Spinal cord (tissue), 10 donors: ENCODE measurements at places on chromosomes 11 and 22. TPM values are rescaled to one million over a fixed set of nuclear protein-coding genes. Genes with fewer than 3 reads are reported as not detected.

DNA sequence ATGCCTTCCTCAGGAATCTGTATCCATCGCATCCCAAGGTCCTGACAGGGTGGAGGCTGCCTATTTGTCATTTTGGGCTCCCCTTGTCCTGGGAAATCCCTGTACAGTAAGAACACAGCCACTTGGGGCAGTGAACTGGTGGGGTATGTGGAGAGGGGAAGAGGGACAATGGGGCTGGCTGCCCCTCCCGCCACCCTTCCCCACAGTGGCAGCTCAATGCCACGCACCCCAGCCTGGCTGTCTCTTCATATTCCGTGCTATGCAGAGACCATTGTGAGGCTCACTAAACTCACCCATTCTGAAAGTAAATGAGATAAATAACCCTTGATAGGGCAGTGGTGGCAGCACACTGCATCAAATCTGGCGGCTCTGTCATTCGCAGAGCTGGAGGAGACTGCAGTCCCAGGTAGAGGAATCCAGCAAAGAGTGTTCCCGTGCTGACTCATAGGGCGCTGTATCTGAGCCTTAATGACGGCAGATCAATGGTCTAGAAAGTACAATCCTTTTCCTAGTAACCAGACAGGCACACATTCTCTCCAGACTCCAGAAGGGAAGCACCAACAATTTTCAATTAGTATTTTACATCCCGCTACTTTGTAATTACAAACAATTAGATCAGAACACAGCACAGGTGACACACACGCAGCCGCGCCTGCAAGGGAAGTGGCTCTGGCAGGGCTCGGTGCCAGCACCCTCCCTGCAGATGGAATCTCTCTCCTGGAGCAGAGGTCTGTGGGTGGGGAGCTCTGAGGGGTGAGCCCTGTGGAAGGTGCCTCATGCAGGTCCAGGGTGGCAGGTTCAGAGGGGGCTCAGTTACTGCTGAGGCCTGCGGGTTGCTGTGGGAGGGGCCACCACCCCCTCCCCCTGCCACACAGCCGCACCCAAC, 167.9 kb upstream of the B3GAT1 start:
- DNase-seq = no peak

GRCh38 chr11:8218840-8219239, 44.8 kb downstream of the LMO1 start:
- H3K4me1 ChIP-seq = peaks cover 31% of the 10 kb centered on the region
- H3K27ac ChIP-seq = no peak overlapping the region
- no peak for DNase-seq
- H3K36me3 ChIP-seq = no peaks in the 10 kb centered on the region

- no peak for DNase-seq
- H3K4me1 ChIP-seq = peaks cover 19% of the 10 kb centered on the region
- no peaks in the 10 kb centered on the region for H3K27me3 ChIP-seq
- H3K27ac ChIP-seq = no peak overlapping the region
Observed at GRCh38 chr11:6632116-6633073, 13.2 kb upstream of the TPP1 start.

GRCh38 chr22:23781065-23781464, 5.7 kb upstream of the SMARCB1 start:
- no peak overlapping the region for H3K4me3 ChIP-seq
- H3K27me3 ChIP-seq = no peaks in the 10 kb centered on the region
- no peak overlapping the region for H3K27ac ChIP-seq
- H3K4me1 ChIP-seq = peaks cover 28% of the 10 kb centered on the region

DNA sequence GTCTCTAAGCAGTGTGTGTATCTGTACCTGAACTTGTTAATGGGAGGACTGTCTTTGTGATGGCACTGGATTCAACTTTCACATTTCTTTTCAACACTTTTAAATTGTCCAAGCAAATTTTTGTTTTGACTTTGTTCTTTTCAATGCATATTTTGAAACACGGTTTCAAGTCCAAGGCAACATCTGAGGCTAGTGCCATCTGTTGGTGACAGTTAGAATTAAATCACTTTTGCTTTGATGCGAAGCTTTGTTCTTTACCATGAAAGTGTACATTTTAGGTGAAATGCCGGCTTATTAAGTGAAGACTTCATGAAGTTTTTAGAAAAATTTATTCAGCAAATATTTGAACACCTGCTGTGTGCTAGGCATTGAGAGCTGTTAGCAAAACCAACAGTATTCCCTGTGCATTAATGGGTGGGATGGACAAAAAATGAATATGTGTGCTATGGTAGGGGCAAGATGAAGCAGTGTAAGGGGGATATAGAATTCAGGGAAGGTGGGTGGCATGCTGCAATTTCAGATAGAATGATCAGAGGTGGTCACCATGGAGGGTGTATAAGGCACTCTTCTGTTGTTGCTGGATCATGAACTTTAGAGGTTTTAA, 70.2 kb downstream of the DDX10 start:
- no peaks in the 10 kb centered on the region for H3K27me3 ChIP-seq
- no peaks in the 10 kb centered on the region for H3K4me1 ChIP-seq
- H3K36me3 ChIP-seq = no peaks in the 10 kb centered on the region
- no peak overlapping the region for H3K27ac ChIP-seq

GRCh38 chr22:20551805-20552442, 44.5 kb downstream of the MED15 start:
- peaks cover 58% of the 10 kb centered on the region for H3K36me3 ChIP-seq
- H3K27ac ChIP-seq = peak overlapping the region; percentile 89
- no peak for DNase-seq
- H3K4me1 ChIP-seq = peaks cover 44% of the 10 kb centered on the region
- H3K27me3 ChIP-seq = no peaks in the 10 kb centered on the region

GRCh38 chr11:118524356-118524755, 2.9 kb upstream of the TTC36 start:
- peaks cover 50% of the 10 kb centered on the region for H3K36me3 ChIP-seq
- DNase-seq = no peak
- H3K4me3 ChIP-seq = no peak overlapping the region
- no peaks in the 10 kb centered on the region for H3K27me3 ChIP-seq

DNA sequence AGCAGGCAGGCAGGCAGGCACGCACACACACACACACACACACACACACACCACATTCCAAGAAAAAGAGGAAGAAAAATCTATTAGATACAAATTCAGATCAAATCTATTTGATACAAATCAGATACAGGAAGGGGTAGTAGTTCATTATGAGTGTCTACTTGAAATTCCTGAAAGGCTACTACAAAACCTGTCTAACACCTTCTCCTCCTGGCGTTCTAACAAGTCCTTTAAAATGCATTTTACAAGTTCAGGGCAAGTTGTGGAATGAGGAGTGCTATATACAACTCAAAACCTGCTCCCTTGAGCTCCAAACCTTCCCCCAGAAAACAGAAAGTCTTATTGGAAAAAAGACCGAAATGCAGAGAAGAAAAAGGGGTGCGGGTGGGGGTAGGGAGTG, 476 bp downstream of the ARHGAP32 start:
- H3K4me3 ChIP-seq = no peak overlapping the region
- H3K27me3 ChIP-seq = no peaks in the 10 kb centered on the region
- no peaks in the 10 kb centered on the region for H3K36me3 ChIP-seq
- H3K27ac ChIP-seq = no peak overlapping the region
- no peak for DNase-seq

GRCh38 chr11:67639438-67639859, at the start of gene TBX10:
TBX10 (minus strand) TSS chr11:67639763; CDS start chr11:67639472, 291 bp downstream.
- no peak within 1 kb of the TSS for H3K4me3 ChIP-seq
- H3K27ac ChIP-seq = no peak within 1 kb of the TSS
- H3K27me3 ChIP-seq = no peaks in the 10 kb centered on the region
- peaks cover 14% of the 10 kb centered on the region for H3K4me1 ChIP-seq
- DNase-seq = no peak

GRCh38 chr22:17964156-17964555, 60.2 kb downstream of the MICAL3 start:
- DNase-seq = no peak
- H3K4me1 ChIP-seq = peaks cover 25% of the 10 kb centered on the region
- H3K4me3 ChIP-seq = no peak overlapping the region
- peaks cover 16% of the 10 kb centered on the region for H3K36me3 ChIP-seq

DNA sequence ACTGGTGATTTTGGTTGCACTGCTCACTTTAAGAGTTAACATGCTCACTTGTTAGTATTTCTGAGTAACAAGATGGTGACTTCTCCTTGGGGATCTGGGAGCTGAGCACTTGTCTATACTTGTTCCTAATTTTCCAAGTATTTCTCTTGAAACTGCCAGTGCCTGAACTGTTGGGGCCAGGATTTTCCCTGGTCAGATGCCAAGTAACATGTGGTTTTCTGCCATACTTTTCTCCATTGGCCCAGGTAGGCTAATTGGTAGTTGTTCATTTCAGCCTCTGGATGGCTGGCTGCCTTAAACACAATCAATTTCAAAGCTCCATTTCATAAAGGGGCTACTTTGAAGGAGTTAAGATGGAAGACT, 35.0 kb downstream of the RNF141 start:
- H3K4me1 ChIP-seq = no peaks in the 10 kb centered on the region
- H3K4me3 ChIP-seq = no peak overlapping the region
- H3K27me3 ChIP-seq = no peaks in the 10 kb centered on the region
- no peak for DNase-seq

DNA sequence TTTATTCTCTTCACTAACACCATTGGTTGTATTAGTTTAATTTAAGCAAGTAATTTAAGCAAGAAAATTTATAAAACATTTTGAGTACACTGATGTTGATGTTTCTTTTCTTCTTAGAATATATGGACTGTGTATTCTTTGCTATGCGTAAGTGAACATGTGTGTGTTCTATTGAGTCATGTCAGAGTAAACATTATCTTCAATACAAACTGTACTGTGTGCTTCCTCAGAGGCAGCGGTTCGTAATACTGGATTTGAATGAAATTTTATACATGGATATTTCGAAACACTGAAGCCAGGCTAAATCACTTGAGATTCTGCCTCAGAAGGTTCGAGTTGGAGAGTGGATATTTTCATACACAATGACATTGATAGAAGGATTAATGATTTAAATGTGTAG, 452.6 kb downstream of the LUZP2 start:
- H3K36me3 ChIP-seq = no peaks in the 10 kb centered on the region
- no peak overlapping the region for H3K4me3 ChIP-seq

- H3K36me3 ChIP-seq = no peaks in the 10 kb centered on the region
- H3K27ac ChIP-seq = peak overlapping the region; percentile 34
- H3K27me3 ChIP-seq = no peaks in the 10 kb centered on the region
- peaks cover 15% of the 10 kb centered on the region for H3K4me1 ChIP-seq
- no peak overlapping the region for H3K4me3 ChIP-seq
- DNase-seq = no peak
Observed at GRCh38 chr11:13207665-13208594, 69.7 kb upstream of the BMAL1 start.

The RAB1B gene
- 112 TPM for total RNA-seq

The PLEKHA7 gene
- 10.9 TPM for total RNA-seq

The OR51B5 gene
- 1.7 TPM for total RNA-seq

The C1QTNF4 gene
- 15.8 TPM for total RNA-seq
